GM13976 (cell line): ENCODE measurements at places on chromosomes 3 and 15.

- DNase-seq, result no peak
Observed at GRCh38 chr15:25860885-25861866, 2.0 kb downstream of the ATP10A start.

DNA sequence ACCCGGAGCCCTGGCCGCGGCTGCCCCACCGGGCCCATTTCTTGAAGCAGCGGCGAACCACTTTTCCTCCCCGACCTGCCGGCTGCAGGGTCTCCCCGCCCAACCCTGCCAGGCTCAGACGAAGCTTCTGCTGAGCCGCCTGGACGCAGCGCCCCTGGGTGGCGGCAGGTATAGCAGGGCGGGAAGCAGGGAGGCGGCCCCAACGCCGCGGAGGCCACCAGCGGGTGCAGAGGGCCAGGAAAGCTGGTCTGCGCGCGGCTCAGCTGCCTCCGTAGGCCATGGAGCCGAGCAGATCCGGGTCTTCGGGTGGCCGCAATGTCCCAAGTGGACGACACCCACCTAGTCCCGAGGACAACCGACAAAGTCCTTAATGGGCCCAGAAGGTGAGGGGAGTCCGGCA lies 21.9 kb upstream of the SRPRB start:
- DNase-seq, result no peak

DNA sequence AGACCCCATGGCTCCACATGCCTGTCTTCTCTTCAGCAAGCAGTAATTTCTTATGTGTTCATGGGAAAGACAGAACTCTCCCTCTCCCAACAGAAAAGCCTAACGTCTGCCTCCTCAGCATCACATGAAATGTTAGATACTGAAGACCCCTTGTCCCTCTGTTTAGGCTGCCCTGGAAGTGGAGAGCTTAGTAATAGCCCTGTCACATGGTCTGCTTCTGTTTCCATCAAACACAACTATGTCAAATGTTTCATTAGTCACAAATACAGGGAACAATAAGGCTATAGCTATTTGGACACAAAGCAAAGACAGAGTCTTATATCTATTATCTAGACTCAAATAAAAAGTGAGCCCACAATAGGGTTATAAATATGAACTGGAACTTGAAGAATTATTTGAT lies 190.3 kb upstream of the TRIM42 start:
- no peak for DNase-seq

GRCh38 chr15:72727154-72727553 lies 41.1 kb downstream of the BBS4 start:
- no peak for DNase-seq

GRCh38 chr15:69697916-69698315 lies 245.3 kb downstream of the RPLP1 start:
- DNase-seq, result no peak

- DNase-seq, result no peak
Observed at GRCh38 chr15:54208786-54209185, 230.5 kb downstream of the UNC13C start.

- peak; percentile 81 for DNase-seq
Observed at GRCh38 chr3:52243791-52244628, 1.5 kb upstream of the PPM1M start.

- DNase-seq, result peak; percentile 90
Observed at GRCh38 chr15:40274350-40275274, 8.3 kb downstream of the ANKRD63 start.

DNA sequence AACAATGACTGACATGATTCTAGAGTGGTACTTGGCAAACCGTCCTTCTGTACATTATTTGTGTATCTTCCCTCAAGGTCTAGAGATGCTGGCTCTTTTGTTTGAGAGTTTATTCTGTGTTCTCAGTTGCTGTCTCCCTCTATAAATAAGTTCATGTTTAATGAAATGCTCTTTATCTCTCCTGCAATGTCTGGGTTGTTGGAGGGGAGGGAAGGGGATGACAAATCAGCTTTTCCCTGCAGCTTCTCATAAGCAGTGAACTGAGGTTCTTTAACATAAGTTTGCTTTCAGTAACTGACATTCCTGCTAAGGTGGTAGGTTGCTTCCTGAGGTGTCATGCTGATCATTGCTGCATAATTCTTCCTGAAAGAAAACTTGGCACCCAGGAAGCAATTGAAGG lies 21.8 kb downstream of the ITPR1 start:
- DNase-seq, result no peak

GRCh38 chr15:51619331-51620035 lies 3.1 kb downstream of the DMXL2 start:
- DNase-seq, result no peak

GRCh38 chr15:65796610-65797078 lies 4.6 kb upstream of the DENND4A start:
- no peak for DNase-seq

DNA sequence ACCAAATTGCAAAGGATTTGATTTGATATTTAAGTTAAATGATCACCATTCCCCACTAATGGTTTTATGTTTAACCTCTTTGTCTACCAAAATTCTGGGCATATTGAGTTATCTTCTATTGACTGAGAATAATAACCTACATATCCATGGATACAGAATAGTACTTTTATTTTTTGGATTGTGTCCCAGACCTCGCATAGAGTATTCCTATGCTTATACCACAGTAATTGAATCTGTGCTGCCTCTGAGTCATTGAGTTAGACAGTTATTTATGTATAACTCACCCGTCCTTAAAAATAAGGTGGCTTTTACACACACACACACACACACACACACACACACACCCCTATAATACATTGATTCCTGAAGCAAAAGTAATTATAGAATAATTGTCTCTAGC lies 690.1 kb upstream of the BCHE start:
- no peak for DNase-seq

- DNase-seq, result no peak
Observed at GRCh38 chr3:143002727-143003126, 1.4 kb downstream of the U2SURP start.

DNA sequence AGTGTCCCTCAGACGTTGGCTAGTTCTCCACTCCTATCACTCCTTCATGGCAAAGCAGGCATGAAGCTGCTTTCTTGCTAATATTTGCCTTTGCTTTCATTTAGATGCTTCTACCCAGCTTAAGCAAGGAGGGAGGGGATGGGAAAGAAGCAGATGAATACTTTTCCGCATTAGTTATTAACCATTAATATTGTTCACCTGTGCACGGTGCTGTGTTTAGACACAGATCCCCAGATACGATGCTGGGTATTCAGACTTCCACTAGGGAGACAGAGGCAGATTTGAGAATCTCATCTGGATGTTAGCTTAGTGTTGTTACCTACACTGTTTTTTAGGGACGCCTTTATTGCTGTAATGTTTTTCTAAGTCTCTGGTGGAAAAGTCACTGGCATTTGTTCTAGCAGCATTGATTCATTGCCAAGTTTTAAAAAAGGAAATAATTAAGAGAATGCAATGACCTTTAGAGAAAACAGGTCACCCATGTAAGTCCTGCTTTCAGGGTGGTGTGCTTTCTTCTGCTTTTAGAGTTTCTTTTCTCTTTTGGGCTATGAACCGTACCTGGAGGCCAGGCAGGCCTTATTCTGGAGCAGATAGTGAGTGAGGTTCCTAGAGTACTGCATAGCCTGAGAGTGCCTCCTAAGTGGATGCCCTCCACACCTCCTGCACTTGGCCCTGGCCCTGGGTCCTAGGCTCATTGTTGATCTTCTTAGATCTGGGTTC lies 55.5 kb downstream of the MYZAP start:
- no peak for DNase-seq

DNA sequence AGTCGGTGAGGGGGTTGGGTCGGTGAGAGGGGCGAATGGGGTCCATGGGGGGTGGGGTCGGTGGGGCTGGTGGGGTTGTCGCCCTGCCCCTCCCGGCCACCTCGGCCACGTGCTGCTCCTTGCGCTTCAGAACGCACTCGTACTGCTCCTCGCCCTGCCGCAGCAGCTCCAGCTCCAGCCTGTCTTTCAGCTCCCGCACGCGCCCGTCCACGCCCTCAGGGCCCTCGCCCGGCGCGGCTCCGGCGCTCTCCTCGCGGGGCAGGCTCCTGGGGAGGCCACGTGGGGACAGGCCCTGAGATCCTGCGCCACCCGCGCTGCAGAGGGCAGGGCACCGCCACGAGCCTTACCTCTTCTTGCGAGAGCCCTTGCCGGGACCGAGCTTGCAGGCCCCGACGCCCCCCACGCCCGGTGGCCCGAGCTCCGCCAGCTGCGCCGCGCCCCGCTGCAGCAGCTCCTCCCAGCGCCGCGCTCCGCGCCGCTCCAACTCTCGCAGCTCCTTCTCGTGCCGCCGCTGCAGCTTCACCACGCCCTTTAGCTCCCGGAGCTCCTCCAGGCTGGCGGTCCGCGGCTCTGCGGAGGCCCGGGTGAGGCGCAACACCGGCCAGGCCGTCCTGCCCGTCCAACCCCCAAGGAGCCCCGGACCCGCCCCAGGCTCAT lies 8.2 kb upstream of the ANKRD63 start:
- no peak for DNase-seq

DNA sequence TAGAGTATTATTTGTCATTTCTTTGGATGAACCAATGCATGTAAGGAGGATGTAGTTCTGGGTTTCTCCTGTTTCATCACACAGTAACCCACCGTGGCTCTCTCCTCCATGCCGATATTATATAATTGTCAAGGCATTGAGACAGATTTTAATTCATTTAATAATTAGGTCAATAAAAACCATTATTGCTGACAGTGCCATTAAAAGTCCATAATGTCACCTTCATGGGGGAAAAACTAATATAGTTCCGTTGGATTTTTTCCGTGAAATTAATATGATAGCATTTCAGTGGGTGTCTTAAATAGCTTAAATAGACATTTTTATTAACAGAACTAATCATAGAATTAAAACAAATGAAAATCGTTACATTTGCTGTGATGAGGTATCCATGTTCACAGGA lies 747.7 kb upstream of the CFAP20DC start:
- no peak for DNase-seq

DNA sequence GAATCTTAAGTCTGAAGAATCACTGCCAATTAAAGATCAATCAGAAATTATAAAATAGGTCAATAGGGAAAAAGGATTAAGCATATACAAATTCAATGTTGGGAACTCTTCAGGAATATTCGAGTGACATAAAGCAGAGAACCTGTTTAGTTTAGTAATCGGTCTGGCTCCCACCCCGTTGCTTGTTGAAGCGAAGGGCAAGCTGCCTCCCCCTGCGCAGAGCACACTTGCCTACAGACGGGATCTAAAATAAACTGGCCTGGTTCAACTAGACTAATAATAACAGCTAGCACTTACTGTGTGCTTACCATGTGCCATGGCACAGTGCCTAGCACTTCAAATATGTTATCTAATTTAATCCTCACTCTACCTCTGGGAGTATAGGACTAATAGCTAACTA lies 8.6 kb downstream of the SEMA6D start:
- no peak for DNase-seq

DNA sequence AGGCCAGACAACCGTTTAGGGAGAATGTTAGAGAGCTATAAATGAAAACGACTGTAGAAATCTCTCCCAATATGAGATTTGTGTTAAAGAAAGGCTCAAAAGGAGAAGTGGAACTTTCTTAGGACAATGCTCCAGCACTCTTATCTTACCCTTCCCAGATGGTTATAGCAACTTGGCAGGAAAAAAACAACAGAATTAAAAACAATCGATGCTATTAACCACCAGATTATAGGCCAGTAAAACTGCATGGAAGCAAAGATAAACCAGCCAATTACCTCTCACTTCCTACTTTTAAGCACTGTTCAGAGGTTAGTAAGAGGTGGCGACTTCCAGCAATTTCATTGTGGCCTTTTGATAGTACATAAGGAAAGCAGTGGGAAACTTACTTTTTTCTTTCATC lies 72.9 kb downstream of the TMCC1 start:
- DNase-seq, result no peak

DNA sequence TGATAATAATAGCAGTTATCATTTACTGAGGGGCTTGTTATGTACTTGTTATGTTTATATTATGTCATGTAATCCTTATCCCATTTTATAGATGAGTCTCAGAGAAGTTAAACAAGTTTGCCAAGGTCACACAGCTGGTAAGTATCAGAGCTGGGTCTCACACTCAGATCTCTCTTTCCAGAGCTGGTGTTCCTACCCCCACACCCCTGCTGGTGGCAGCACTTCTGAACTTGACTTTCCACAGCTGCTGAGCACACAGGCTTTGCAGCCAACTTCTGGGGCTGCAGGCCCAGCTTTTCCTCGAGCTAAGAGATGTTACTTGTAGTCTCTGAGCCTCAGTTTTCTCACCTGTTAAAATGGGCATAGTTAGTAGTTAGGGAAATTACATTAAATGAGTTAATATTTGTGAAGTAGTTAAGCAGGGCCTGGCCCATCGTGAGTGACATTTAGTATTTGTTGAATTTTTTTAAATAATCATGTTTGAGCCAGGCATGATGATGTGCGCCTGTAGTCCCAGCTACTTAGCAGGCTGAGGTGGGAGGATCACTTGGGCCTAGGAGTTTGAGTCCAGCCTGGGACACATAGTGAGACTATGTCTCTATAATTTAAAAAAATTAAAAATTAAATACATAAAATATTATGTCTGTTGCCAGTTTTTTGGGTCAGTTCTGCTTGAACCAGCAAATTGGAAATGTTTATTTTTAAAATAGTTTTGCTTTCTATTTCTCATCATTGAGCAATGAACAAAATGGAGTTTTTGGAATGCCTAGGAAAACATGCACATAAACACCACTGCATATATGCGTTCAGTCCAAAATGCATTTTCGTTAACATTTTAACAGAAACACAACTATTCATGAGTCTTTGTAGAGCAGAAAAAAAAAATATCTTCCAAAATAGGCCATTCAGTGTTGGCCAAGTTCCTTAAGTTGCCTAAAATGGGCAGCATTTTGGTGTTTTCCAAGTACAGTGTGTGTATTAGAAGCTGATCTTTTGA lies 87.3 kb downstream of the SMAD6 start:
- no peak for DNase-seq

- no peak for DNase-seq
Observed at GRCh38 chr15:66894363-66894762, 171.0 kb upstream of the SMAD3 start.

DNA sequence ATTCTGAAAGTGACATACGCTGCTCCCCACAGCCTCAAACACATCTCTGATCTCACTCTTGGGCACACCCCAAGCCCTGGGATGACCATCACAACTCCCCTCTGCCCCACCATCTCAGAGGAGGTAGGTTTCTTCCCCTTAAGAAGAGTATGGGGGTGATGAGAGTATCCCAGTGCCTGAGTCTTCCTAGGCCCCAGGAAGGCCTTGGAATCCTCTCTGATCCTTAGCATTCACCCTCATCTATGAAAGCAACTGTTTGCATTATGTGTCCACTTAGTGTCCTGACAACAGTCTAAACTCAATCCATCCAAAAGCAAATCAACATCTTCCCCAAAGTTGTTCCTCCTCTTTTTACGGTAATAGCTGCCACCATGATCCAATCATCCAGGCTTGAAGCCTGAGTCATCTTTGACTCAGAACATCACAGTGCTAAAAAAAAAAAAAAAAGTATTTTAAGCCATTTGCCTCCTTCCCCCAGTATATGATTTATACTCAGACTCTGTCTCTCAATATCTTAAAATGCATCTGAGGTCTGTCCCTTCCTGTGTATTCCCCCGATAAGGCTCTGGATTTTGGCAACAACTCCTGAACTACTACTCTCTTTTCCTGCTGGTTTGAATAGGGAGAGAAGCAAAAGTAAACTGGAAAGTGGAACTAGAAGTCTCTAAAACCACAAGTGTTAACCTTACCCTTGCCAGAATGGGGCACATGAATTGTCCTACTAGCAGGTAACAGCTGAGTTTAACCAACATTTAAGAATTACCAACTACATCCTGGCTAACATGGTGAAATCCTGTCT lies 22.5 kb downstream of the POPDC2 start:
- no peak for DNase-seq
